ENCODE measurements at places on chromosomes 3 and 15. TPM values are rescaled to one million over a fixed set of nuclear protein-coding genes. Genes with fewer than 3 reads are reported as not detected.
A peak's percentile ranks its signal among the peaks of the same experiment; 100 is the strongest.

ARID3B gene
- total RNA-seq: 9.3 TPM

ROPN1 gene
- total RNA-seq: not detected

DNA sequence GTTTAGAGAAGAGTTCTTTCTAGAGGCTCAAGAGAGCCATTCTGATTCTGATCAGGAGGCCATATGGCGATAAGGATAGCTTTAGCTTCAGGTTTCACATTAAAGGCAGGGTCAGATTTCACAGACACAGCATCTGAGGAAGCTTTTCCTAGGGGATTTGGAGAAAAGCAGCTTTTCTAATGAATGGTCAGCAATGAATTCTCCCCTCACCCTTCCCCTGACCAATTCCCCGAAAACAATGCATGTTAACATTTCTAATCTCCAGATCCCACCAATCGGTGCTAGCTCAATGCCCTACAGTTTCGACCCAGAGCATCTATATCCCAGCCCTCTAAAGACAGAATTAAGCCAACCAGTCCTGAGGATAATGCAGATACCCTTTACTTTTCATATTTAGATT lies 9.8 kb downstream of the AGBL1 start:
- DNase-seq: no peak

DNA sequence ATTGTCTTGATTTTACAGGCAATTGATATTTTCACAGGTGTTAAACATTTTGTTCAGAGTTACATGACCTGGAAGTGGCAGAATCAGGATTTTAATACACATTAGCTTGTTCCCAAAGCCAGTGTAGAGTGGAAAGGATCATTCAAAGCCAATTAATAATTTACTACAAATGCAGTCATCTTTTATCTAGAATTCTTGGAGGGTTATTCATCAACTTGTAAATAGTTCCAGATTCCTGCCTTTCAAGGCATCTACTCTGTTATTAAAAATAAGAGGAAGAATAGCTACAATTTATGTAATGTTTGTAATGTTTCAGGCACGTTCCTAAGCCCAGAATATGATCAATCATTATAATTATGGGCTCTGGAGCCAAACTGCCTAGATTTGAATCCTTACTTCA lies 358.5 kb downstream of the ZNF385D start:
- no peak for DNase-seq

HTR3E gene
- total RNA-seq: not detected

GRCh38 chr3:8482263-8482662 lies 19.4 kb upstream of the LMCD1 start:
- DNase-seq: no peak

DNA sequence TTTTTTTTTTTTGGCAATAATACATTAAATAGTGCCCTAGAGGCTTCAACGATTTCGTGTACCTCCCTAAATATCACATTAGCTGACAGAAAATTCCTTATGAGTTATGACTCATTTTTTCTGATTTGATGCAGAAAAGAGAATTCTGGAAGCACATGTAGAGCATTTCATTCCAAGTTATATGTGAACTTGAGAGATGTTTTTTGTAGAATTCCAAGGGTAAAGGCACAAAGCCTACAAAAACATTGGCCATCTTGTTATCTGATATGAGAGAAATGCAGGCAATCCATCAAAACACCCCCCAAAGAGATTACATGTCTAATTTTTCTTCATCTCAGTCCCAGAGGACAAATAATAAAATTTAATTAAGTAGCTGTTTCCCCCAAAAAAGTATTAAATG lies 6.7 kb upstream of the PFN2 start:
- no peak for DNase-seq

DNA sequence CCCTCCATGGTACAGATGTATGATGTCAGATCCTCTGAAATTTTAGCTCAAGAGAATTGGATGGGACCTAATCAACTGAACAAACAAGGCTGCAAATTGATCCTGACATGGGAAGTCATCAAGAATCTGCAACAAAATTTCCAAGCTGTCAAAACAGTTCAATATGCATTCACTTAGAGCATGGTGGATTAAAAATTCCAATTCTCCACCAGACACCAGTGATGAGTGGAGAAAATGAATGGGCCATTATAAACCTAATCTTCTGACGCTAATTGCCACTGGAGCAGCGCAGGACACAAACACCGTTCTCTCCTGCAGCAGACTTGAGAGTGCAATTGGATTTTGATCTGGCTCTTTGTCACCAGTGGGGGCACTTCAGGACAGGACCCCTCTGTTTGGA lies 94.2 kb downstream of the MINAR1 start:
- no peak for DNase-seq

GRCh38 chr3:31094048-31094447 lies 199.6 kb upstream of the GADL1 start:
- no peak for DNase-seq

SNTN gene
- total RNA-seq: not detected

DNA sequence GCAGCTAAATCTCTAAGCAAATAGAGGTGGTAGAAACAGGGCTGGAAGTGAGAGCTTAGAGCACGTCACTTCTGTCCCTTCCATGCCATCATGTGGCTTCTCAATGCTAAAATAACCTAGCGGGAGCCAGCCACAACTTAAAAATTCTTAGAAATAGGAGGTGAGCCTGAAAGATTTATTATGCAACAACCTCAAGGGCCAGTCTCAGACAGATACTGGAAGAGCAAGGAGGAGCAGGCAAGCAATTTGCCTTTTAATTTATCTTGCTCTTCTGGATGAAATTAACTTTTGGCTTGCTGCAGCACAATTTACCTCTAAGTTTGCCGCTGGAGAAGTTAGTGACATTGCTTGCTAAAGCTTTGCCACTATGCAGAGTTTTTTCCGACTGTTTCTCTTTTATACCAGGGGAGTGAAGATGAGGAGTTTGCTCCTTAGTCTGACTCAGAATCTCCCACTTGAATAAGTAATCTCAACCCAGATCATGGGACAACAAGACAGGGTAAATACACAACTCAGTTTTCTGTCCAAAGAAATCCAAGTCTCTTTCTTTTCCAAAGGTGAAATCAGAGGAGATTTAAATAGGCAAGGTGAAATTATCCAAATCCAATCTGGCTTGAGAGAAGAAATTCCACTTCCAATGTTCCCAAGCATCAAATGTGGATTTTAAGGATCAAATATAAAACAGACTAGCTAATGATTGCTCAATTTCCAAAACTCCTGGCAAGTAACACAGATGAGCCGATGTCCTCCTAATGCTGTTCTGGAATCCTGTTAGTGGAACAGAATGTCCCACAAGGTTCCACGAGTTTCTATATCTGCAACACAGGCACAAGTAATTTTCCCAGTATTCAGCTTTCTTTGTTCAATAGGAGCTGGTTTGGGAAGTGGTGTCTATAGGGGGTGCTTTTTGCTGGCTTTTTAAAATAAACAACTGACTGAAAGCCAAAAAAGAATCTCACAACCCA lies 329.4 kb upstream of the RORA start:
- DNase-seq: no peak

SOX2 gene
- 3.1 TPM for total RNA-seq

DNA sequence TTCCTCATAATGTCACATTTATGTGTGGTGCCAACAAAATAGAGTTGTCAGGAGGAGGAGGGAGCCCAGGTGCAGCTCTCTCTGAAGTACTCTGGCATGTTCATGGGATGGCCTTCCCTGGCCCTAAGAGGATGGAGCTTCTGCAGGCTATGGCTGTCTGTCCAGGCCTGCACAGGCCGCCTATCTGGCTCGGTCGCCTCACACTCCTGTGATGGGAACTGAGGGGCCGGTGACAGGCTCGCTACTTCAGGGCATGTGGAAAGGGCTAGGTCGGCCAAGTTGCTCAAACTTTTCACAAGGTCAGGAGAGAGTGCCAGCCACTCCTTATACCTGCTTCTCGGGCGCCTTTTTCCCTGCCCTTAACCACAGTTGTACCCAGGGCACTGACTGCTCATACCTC lies 51.1 kb downstream of the SOX14 start:
- no peak for DNase-seq

TMEM212 gene
- not detected for total RNA-seq

C3orf22 gene
- not detected for total RNA-seq

DNA sequence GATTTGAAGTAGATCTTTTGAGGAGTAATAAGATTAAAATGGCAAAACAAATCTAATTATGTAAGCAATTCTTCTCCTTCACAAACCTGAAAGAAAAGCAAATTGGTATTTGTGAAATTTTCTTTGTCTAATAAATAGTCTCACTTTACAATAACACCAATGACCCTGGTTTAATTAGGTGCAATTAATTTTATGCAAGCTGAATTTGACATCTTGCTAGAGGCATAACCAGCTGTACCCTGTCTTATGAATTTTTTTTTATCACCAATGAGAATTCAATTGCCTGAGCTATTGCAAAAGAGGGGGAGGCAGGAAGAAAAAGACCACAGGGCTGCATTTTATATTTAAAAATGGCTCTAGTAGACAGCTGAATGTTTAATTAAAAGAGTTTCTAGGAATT lies 113.5 kb upstream of the IL12A start:
- DNase-seq: no peak

DNA sequence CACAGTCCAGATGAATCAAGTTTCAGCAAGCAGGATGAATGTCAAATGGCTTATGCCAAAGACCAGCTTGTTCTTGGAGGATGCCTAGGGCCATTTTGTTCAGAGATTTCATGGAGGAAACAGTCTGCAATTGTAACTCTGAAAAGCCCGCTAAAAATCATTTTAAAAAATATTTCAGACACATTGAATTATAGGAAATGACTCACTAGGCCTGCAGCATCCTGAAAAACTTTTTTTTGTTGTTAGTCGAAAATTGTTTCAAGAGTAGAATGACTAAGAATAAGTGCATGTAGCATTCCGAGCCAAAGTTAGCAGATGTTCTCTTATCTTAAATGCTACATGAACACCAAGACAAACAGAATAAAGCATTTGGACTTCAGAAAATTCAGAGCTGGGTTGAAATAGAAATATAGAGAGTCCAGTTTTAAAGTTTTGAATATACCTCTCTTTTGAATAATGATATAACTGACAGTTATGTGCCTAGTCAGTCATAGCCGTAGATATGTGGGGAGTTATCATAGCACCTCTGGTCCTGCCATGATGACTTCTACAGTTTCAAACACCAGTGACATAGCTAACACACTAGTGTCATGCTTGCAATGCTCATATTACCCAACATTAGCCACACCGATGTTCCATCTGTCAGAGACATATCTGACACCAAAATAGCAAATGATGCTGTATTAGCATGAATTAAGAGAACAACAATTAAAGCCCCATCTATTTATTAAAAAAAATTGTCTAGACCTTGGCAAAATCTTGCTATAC lies 1462.8 kb upstream of the GBE1 start:
- peak; percentile 5 for DNase-seq

- DNase-seq: no peak
These were observed 16.9 kb upstream of the FILIP1L start for GRCh38 chr3:100131241-100131640.

DNA sequence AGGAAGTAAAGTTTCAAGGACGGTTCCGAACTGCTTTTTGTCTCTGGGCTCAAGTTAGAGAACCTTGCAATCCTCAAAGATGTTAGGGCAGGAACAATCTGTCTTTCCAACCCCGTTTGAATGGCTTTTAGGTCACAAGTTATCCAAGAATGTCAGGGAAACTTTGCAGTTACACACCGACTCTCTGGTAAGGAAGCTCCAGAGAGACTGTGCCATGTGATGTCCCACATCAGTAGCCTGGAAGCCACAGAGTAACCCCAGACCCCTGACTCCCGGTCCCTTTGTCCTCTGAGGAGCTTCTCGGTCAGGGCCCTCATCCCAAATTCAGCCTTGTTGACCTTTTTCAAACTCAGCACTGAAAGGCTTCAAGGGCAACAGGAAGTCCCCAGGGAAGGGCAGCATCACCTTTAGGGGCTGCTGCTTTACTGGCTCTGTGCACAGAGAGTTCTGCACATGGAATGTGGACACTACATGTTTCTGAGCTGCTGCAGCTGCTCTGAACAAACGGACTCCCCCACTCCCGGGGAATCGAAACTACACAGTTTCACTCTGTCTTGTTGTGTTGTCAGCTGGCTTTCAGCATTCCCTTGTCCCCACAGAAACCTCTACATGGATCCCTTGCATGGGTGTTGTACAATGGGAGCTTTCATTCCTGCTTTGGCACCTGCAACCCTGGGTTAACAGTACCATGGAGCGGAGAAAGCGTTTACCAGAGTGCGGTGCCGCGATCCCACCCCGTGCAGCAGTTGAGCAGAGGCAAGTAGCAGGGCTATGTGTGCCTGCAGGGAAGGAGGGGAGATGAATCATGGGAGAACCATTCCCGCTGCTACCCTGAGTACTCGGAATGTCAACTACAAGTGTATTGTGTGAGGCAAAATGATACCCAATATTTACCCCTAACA lies 408.2 kb upstream of the THBS1 start:
- DNase-seq: peak; percentile 89

- DNase-seq: no peak
These were observed 2.2 kb upstream of the SENP2 start for GRCh38 chr3:185583925-185584324.

DNA sequence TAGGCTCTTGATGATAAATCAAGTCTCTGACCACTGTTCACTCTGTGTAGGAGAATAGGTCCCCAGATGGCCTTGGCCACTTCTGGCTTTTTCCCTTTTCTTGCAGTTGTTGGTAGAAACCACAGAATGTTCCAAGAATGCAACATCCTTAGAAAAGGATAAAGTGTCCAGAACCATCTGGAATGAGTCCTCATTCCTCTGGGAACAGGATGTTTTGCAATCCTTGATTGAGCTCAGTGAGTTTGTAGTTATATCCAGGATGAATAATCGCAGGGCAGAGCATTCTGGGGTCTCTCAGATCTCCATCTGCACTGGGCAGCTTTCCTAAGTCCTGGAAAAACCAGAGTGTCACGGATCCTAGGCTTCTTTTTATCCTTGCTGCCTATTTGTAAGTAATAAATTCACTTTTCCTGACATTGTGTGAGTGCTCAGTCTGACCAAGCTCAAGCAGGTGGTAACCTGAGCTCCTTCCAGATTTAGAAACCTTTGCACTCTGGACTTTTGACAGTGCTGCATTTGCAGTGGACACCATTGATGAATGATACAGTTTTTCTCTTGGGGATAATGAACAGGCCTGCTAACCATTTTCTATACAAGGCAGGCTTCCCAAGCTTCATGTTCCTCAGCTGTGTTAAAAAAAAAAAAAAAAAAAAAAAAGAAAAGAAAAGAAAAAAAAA lies 1028.6 kb downstream of the OTOL1 start:
- no peak for DNase-seq

DNA sequence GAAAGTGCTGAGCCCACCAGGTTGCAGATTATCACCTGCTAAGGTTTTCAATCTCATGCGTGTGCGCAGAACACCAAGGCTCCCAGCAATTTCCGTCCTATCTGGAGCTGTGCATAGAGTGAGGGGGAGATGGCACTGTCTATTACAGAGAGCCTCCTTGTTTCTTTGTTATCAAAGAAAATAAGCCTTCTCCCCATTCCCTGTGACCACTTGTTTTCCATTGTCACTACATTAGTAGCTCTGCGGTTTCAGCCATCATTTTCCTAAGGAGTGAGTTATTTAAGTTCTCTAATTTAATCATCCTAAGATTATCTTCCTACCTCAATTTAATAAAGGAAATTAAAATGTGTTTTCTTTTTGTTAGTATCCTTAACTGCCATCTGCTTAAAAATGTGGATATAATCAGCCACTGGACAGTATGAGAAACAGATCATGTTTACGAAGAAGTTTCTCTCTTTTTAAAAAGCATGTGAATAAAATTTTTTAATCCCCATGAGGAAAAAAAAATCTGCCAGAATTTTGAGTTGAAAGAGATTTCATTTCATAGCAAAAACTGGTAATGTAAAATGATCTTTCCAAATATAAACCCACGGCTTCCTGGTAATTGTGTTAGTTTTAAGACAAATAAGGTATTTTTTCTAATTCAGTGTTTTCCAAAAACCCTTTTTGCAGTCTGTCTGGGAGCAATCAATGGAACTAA lies 172.3 kb upstream of the UBE2E1 start:
- no peak for DNase-seq
